ENCODE measurements at places on chromosomes 7 and 10. TPM values are rescaled to one million over a fixed set of nuclear protein-coding genes. Genes with fewer than 3 reads are reported as not detected.

Gene BPGM
- 48.5 TPM for polyA plus RNA-seq

DNA sequence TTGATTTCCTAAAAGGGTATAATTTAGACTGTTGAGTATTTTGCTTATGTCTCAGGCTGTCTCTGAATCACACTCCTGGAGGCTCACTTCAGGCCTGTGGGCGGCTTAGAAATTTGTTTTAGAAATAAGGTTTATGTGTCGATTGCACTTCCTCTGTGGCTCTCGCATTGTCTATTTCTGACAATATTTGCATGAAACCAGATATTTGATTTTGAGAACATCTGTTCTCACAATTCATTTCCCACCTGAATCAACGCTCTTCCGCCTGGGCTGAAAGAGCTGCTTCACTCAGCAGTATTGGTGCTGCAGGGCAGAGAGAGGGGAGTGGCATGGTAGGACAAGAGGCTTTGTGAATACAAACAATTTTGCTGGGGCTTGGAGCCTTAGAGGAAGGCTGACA lies 262.0 kb downstream of the ADRA2A start:
- DNase-seq, result no peak

GRCh38 chr10:82762641-82763040 lies 887.6 kb downstream of the NRG3 start:
- no peak for DNase-seq

DNA sequence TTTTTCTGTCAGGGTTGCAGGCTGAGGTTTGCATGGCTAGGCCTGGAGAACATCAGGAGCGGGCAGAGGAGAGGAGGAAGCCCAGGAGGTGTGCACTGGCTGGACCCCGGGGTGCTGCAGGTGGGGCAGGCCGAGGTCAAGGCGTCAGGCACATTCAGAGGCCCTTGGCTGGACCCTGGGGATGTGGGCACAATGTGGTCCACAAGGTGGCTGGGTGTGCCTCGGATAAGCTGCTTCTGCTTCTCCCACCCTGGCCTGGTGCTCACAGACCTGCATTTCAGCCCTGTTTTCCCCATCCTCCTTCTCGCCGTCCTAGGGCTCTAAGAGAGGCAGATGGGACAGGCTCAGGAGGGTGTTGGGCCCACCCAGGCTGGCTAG lies 108.2 kb downstream of the ADCY1 start:
- DNase-seq, result no peak

DNA sequence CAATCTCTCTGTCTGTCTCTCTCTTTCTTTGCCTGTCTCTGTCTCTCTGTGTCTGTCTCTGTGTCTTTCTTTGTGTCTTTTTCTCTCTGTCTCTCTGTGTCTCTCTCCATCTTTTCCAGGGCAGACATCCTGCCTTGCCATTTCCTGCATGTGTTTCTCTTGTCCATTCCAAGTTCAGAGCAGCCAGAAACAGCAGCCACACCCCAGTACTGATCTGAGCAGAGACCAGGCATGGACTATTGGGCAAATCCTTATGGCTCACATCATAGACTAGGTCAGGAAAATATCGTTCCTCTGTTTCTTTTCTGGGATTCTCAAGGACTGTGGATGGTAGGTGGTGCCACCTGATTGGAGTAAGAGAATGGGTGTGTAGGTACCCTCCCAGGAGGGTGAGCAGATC lies 95.8 kb downstream of the RAMP3 start:
- DNase-seq, result no peak

GRCh38 chr10:11975795-11976194 lies 66.8 kb downstream of the UPF2 start:
- no peak for DNase-seq
